WTC11 (cell line): ENCODE measurements at places on chromosomes 2 and 18. TPM values are rescaled to one million over a fixed set of nuclear protein-coding genes. Genes with fewer than 3 reads are reported as not detected.

DNA sequence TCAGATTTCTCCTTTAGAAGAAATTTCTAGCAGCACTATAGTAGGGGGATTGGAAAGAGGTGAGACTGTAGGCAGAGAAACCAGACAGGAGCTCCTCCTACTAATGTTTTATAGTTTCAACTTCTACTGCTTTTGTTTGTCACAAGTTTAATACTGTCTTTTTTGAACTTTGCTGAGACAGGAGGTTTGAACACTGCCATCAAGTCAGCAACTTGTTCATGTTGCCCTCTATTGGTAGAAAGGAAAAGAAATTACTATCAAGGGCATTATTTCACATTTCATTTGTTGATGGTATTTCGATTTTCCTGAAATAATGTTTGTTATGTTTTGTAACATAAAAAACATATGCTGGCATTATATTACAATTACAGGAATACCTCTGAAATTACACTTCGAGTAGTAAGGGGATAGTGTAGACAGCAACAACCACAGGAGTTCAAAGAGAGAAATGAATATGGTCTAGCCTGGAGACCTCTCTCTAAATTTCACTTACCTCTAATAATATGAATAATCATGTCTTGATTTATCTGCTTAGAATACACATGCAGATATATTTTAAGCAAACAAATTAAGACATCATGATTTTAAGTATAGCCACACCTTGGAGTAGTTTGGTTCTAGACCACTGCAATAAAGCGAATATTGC is 12.4 kb upstream of the CCDC88A start:
- no peak for DNase-seq

DNA sequence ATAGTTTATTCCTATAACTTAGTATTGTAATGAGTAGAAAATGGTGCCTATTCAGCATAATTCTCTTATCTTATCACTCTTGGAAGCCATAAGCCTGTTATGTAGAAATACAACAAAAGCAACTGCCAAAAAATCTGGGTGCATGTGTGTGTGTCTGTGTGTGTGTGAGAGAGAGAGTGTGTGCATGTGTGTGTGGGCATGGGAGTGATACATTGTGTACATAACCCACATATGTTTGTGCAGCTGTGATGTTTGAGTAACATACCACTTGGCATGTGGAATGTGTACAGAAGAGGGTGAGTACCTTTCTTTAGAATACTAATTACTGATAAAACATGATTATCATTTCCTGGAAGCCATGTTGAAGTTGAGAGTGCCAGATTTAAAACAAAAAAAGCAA is 642.3 kb upstream of the SYT4 start:
- no peak for DNase-seq

DNA sequence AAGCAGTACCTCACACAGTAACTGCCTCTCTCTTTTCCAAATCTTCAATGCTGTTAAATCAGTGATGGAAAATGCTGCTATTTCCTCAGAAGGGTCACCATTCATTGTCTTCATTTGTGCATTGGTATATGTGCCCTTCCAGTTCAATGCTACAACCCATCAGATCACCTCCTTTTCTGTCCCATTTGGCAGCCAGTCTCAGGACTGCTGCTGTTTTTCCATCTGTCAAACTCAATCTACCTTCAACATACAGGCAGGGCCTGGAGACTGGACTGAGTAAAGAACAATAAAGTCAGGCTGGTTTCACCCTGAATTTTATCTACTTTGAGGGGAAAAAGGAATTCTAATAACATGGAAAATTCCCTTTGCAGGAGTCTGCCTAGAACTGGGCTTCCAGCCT is 17.9 kb downstream of the ZNF385B start:
- no peak for DNase-seq

GRCh38 chr2:229235131-229235914 is 35.8 kb downstream of the PID1 start:
- DNase-seq, result peak; percentile 26

DNA sequence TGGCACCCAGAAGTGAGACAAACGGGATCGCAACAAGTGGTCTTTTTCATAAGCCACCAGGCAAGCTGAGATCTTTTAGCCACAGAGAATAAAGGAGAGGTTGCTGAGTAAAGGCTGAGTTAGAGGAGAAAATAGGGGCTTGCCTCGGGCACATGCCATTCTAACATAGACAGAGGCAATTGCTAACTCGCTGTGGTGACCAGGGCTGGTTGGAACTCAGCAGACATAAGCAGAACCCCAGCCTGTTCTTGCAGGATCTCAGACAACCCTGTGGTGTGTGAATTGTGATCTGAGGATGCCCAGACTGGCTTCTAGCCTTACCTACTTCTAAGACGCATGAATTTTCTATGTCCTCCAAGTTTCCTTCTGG is 300.2 kb downstream of the CDCA7 start:
- no peak for DNase-seq

GRCh38 chr2:111694700-111695101 is 189.3 kb downstream of the ANAPC1 start:
- DNase-seq, result no peak

GRCh38 chr2:33340280-33340679 is 136.2 kb upstream of the RASGRP3 start:
- DNase-seq, result no peak

GRCh38 chr2:235935773-235936172 is 232.4 kb downstream of the GBX2 start:
- no peak for DNase-seq

DNA sequence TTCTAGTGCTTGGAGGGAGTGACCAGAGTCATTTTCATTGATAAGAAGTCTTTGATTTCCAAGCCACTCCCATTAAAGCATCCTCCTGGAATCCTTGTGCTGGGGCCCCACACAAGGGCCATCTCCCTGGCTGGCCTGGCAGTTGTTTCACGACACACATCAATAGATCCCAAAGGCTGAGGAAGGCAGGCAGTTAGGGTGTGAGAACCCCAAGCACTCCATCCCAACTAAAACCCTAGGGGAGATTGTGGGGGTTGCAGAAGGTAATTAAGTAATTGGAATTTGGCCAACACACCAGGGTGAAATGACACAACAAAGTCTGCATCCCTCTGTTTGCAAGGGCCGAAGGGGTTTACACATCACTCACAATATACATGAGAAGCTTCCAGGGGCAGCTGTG is 578.1 kb upstream of the SYT4 start:
- DNase-seq, result no peak

DNA sequence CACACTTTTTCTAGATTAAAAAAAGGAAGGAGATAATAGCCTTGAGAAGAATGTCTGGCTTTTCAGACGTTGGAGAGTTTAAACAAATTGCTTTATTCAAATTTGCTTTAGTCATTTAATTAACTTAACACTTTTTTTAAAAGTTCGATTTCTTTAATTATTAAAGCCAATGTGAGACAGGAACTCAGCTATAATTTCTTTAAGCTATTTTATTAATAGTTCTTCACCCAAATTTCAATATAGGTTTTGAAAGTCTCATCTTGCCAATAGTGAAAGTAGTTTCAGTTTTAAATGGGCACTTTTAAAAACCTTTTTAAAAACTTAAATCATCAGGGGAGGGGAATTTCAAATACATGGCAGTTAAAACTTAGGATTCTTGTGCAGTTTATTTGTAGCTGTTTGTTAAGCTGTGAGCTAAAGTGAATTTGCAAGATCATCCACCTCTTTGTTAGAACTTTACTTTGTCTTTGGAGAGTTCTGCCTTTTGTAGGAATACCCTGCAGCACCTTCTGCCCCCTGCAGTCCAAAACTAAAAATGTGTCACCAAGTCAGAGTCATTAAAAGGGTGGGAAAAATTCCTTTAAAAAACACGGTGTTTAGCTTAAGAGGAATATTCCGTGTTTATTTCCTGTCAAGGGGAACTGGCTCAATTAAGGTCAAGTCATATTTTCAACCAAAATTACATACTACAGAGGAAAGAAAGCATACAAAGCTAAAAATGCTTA is 4.6 kb downstream of the TGIF1 start:
- DNase-seq, result peak; percentile 45

- DNase-seq, result no peak
These were observed 260.7 kb upstream of the SESTD1 start for GRCh38 chr2:179525340-179525739.

DNA sequence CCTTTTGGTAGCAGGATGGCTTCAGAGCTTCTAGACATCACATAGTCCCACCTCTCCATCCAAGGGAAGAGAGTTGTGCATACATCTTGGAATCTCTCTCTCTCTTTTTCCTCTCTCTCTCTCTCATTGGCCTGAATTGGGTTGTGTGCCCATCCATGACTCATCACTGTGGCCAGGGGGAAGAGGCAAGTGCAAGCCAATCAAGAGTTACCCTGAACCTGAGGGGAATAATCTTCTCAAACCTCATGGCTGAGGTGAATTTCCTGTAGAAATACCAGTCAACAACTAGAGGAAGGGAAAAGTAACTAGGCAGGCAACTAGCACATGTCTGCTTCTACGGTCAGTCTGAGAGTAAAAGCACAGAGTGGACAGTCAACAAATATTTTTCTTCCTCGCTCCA is 7.3 kb upstream of the CHN1 start:
- DNase-seq, result no peak

DNA sequence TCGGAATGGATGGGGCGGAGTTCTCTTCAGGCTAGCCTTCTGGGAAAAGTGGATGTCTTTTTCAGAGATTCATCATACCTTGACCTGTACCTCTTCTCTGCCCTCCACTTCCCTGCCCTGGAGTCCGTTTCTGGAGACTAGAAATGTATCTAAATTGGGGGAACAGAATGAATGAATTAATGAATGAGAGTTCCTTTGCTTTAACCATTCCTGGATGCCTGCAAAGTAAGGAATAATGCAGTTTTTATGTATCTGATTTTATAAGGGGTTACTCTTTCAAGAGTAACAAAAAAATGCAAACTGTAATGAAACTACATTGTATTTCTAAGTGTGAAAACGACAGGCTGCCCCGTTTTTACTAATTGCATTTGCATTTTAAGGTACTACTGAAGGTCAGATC is 2.0 kb downstream of the SOWAHC start:
- no peak for DNase-seq

DNA sequence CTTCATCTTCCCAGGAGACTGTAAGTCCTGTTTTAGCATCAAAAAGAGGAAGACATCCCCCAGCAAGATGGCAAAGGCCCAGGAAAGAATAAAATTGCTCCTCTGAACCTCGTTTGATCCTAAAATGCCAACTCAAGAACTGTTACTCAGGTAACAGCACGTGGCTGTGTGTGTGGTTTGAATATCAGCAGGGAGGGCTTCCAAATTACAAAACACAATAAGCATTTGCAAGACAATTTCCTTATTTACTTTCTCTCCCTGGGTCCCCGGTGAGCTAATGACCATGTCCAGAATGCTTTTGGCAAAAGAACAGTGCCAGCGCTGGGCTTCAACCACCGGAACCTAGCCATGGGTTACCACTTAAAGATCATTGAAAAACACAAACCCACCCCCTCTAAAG is 163.6 kb downstream of the C1D start:
- DNase-seq, result no peak

- no peak for DNase-seq
These were observed 40.8 kb downstream of the CRACDL start for GRCh38 chr2:98895221-98895620.

GRCh38 chr2:95206096-95206495 is 1.2 kb upstream of the ZNF892 start:
- peak; percentile 12 for DNase-seq

GRCh38 chr2:26048791-26049190 is 14.9 kb downstream of the RAB10 start:
- DNase-seq, result no peak

- DNase-seq, result no peak
These were observed 211.9 kb downstream of the EXOC6B start for GRCh38 chr2:72613931-72614330.

The CAPN13 gene
- total RNA-seq, result 1.7 to 2.4 TPM (median 2.0 TPM) in 3 replicates

The CXCR1 gene
- total RNA-seq, result not detected in 3 replicates

The TUBB8B gene
- total RNA-seq, result 0.94 to 1.6 TPM (median 1.2 TPM) in 3 replicates

The FAM98A gene
- total RNA-seq, result 66.3 to 91.1 TPM (median 78.4 TPM) in 3 replicates

The HOXD13 gene
- total RNA-seq, result not detected in 3 replicates

The COL4A4 gene
- 1.9 to 3.1 TPM (median 1.9 TPM) in 3 replicates for total RNA-seq

The TEX44 gene
- not detected in 3 replicates for total RNA-seq

The TSPYL6 gene
- not detected in 3 replicates for total RNA-seq

The MIB1 gene
- total RNA-seq, result 57.6 to 63.9 TPM (median 58.8 TPM) in 3 replicates
